Fibroblast of pulmonary artery (primary cell): ENCODE measurements at places on chromosomes 12 and 14.
A peak's percentile ranks its signal among the peaks of the same experiment; 100 is the strongest.

- peak; percentile 95 for DNase-seq
Observed at GRCh38 chr14:71143381-71144290, 236.4 kb downstream of the PCNX1 start.

GRCh38 chr14:104678901-104679705 is 10.3 kb upstream of the INF2 start:
- no peak for DNase-seq

DNA sequence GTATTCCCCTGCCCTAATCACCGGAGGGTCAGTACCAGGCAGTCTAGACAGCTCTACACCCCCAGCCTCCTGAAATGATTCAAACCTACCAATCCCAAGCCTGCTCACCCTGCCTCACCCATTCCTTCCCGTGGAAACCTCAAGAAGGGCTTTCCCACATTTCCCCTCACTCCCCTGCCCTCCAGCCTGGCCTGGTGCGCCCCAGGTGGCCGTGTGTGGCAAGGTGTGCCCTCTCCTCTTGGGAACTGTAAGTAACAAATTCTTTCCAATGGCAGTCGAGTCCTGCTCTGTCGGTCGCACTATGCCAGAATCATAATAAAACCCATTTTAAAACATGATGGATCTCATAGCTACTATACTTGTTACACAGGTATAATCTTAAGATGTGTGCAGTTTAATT is 13.9 kb upstream of the DEGS2 start:
- DNase-seq: no peak

GRCh38 chr12:100382338-100382737 is 25.5 kb downstream of the SLC17A8 start:
- no peak for DNase-seq

DNA sequence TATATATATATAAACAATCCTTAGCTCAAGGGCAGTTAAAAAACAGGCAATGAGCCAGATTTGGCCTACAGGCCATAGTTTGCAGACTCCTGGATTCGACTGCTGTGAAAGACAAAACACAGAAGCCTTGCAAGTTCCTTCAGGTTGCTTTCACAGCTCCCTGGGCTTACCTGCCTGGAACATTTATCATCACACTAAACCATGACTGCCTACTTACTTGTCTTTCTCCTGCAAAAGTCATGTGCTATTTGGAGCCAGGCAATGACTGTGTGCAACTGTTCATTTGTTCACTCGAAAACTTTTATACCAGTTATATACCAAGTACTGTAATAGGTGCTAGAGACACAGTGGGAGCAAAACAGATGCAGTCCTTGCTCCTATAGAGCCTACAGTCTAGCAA is 2.2 kb upstream of the RPS6KA5 start:
- no peak for DNase-seq

- no peak for DNase-seq
Observed at GRCh38 chr14:90567991-90568390, 171.2 kb downstream of the CALM1 start.

- DNase-seq: no peak
Observed at GRCh38 chr14:30240018-30240417, 312.4 kb upstream of the PRKD1 start.

GRCh38 chr12:103391103-103391502 is 104.7 kb downstream of the C12orf42 start:
- no peak for DNase-seq

DNA sequence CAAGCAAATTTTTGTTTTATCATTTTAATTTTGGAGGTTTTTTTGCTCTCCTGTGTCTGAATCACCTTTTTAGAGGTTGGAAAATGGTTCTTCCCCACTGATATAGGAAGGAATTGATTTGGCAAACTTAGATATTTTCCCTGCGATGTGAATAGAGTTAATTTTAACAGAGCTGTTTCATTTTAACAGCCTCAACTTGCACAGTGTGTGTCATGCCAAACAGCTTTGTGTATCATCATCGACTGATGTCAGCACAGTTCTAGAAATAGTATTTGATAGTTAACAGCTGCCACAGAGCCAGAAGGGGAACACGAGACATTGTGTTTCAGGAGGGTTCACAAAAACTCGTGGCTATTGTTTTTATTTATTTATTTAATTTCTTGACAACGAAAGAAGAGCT is 243.1 kb upstream of the FOXN3 start:
- DNase-seq: peak; percentile 80

DNA sequence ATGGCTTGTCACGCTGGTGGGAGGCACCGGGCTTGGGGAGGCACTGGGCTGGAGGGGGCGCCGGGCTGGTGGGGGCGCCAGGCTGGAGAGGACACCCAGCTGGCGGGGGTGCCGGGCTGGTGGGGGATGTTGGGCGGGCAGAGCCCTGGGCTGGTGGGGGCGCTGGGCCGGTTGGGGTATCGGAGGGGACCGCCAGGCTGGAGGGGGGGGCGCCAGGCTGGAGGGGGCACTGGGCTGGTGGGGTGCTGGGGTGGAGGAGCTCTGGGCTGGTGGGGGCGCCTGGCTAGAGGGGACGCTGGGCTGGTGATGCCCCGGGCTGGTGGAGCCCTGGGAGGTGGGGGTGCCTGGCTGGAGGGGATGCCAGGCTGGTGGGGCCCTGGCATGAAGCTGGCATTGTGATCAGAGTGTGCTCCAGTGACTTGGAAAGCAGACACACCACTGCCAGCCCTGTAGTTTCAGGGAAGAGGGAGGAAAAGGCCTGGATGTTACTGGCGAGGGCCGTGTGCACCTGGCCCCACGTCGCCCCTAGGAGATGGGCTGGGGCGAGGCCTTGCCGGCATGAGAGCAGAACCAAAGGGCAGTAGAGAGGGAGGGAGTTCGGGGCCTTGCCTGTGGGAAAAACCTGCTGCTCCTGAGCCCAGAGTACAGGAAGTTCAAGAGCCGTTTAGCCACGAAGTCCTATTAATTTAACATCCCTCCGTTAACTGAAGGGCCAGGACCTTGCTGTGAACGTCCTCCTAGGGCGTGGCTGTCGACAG is 13.1 kb downstream of the TEDC1 start:
- DNase-seq: no peak

DNA sequence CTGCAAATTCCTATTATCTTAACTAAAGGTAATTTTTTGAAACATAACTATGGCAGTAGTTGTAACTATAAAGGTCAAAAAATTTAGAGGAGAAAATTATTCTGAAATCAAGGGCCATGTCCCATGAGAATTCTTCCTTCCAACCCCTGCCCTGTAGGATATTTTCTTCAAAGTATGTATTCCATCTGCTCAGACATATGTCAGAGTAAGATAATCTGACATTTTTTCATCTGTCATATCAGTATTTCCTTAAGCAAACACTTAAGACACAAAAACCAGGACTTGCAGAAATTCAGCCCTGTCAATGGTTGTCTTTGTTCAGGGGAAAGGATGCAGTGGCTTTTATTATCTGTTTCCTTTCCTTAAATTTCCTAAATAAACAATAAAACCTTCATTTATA is 36.3 kb downstream of the ACSS3 start:
- DNase-seq: no peak

- peak; percentile 65 for DNase-seq
Observed at GRCh38 chr12:115973066-115973465, 304.4 kb downstream of the MED13L start.

GRCh38 chr14:69989622-69990021 is 110.4 kb downstream of the SMOC1 start:
- no peak for DNase-seq

DNA sequence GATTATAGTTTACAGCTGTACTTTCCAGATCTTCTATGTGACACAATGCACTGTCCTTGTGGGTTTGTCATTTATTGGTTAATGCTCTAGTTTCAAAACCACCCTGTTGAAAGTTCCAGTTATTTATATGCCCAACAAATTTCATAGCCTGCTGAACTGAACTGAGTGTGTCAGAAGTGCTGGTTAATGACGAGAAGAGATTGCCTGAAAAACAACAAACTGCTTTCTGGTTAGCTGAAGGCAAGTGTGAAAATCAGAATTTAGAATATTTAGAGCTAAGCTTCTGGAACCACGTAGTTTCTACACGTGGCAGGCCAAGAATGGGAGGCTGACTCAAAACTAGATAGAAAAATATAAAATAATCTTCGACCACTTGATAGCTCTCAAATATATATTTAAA is 19.1 kb upstream of the RIN3 start:
- no peak for DNase-seq

- DNase-seq: no peak
Observed at GRCh38 chr14:66242001-66242400, 244.2 kb upstream of the CCDC196 start.

DNA sequence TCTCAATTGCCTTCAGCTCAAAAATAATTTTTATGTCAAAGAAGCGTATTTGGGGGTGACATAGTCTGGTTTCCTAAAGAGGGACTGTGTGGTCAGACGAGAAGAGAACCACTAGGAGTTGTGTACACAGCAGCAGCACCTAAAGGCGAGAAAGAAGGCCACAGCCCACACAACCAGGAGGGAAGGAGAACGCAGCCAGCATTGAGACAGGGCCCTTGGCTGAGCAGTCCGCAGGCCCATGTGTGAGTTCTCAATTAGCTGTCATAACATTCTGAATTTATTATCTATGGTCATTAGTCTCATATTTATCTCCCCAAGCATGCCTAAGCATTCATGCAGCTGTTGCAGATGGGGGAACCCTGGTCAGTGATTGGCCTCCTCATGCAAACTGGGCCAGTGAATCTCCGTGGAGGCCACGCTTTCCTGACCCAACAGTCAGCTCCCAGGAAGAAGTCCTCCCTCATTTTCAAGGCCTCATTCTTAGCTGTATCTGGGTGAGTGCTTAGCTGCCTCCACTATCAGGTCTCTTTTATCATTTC is 81.2 kb upstream of the ATF7IP start:
- DNase-seq: peak; percentile 29

- DNase-seq: no peak
Observed at GRCh38 chr14:90255871-90256270, 482 bp upstream of the PSMC1 start.

DNA sequence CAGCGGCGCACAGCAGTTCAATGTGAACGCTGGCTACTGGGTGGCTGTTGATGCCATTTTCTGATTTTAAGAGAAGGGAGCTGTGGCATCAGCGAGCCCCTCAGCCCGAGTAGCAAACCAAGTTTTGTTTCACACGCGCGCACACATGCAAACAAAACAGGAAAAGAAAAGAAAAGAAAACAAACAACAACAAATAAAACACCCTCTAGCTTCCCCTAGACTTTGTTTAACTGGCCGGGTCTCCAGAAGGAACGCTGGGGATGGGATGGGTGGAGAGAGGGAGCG is 540 bp downstream of the PAX9 start:
- DNase-seq: no peak

DNA sequence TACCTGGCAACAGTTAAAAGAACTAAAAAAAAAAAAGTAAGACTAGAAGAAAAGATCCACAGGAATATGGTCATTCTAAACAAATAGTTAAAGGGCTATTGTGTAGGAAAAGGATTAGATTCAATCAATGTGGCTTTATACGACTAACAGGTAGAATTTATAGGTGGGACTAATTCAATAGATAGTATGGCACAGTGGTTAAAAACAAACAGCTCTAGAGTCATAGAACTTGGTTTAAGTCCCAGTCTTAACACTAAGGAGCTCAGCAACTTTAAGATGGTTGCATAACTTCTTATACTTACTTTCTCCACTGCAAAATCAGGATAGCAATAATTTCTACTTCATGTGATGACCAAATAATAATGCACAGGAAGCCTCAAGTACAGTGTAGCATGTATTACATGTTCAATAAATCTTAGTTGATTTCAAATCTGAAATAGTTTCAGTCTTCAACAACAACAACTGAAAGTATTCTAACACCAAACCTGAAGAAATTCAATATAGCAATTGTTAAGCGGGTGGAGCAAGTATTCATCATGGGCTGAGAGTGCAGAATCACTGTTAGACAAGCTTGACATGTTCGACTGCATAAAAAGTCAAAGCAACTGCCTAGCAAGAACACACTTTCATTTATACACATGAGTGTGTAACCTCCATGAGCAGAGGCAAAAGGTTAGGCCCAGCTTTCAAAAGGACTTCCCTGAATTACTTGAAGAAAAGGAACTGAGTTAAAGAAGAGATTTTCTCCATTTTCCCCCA is 50.4 kb downstream of the ITPR2 start:
- no peak for DNase-seq

DNA sequence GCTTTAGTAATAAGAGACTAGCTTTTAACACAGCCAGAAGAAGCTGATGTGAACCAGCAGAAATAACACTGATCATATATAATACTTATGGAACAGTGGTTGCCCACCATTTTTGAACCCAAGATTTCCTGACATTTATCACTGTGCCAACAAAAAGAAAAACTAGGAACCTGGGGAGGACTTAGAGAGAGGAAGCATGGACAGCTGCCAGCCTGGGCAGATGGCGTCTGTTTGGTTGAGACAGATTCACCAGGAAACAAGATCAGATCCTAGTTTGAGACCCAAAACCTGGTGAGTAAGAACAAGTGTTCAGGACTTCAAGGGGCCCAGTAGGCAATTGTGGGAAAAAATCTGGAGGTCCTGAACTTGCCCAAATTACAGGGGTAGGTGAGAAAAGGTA is 95.3 kb downstream of the BICD1 start:
- DNase-seq: no peak

DNA sequence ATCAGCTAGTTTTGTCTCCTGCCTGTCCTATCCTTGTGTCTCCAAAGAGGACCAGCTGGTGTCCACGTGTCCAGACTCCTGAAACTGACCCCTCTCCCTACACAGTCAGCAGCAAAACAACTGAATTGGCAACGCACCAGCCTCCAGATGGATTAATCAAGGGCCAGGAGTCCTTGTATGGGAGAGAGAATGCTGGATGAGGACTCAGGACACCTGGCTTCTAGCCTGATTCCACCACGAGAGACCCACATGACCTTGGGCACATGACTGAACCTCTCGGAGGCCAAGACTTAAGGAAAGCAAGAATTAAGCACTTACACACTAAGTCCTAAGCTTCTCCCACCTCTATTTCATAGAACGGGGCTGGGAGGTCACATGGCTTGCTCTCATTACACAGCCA is 60.4 kb upstream of the CMKLR1 start:
- DNase-seq: no peak

GRCh38 chr12:124618291-124618902 is 51.0 kb upstream of the NCOR2 start:
- no peak for DNase-seq
